ENCODE measurements at places on chromosomes 11 and 22.

DNA sequence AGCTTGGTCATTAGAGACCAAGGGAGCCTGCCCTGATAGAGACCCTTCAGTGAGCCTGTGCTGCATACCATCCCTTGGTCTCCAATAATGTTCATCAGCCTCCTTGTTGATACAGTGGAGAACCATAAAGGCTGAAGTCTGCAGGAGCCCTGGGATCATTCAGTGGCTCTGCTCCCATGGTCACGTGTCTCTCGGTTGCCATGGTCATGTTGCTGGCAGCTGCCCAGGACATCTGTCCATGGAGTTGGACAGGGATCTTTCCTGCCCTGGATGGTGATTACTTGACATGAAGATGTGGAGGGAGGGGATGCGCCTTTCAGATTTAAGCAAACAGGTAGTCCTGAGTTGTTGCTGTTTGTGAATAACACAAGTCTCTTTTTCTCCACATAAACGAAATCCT is 38.2 kb downstream of the CYB5R2 start:
- DNase-seq = no peak

DNA sequence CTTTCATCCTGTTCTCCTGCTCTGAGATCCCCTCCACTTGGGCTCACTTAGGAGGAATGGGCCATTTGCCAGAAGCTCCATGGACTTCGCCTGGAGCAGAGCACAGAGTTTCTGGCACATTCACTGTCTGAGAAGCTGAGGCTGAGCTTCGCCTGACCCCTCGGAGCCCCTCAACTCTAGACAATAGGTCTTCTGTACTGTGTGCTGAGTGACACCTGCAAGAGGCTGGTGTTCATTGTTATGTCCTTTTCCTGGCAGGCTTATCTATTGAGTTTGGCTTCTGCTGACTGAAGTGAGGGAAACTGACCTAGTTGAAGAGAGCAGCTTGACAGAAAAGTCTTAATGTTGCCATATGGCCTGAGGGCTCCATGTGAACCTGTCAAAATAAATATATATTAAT is 124.3 kb downstream of the EHF start:
- DNase-seq = no peak

DNA sequence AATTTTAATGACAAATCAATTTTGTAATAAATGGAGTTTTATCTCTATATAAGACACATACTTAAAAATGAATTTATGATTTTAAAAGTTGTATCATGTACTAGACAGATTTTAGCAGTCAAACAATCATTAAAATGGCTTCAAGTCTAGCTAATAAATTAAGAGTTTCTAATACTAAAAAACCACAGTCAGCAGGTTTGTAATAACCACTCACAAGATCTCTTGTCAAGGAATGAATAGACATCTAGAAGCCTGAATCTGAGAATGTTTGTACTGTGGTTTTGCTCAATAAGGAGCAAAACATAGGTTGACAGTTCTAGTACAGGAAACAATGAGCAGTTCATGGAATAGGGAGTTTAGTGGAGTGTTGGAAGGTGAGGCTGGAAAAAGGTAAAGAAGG is 81.2 kb downstream of the DEUP1 start:
- no peak for DNase-seq

DNA sequence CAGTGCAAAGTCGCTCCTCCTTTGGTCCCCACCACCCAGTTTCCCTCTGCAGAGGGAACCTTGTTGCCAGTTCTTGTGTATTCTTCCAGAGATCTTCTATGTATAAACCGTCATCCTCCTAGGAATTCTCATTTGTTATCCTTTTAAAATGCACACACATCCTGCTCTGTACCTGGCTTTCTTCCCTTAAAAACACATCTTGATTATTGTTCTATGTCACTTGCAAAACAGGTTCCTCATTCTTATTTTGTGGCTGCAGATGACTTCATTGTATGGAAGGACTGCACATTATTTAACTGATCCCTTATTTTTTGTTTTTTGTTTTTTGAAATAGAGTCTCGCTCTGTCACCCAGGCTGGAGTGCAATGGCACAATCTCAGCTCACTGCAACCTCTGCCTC is 26.6 kb upstream of the SYT7 start:
- no peak for DNase-seq

DNA sequence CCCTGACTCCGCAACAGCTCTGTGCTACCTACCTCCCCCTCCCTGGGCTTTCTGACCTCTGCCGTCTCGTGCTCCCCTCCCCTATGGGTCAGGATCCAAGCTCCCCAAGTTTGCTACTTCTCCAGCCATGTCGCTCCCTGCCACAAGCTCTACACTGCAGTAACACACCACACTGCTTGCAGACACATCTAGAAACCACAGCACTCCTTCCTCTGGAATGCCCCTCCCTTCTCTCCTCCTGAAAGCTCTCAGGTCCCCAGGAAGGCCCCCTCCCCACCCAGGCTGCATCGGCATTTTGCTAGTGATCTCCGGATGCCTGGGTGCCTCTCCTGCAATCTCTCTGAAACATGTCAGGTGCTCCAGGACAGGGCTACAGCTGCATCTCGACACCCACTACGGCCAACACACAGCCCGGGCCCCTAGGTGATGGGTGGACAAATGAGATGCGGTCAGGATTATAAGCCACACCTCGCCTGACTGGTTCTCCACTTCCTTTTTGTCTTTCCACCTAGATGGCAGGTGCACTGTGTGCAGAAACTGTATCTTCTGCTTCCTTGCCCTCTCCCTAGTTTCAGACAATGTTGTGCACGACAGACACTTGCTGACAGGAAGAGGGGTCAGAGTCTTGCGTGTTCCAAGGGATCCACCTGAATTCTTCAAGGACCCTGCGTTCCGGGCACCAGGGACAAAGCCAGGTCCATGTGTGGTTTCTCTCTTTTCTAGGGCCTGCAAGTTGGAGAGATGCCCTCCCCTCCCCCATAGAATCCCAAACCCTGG is 22.9 kb downstream of the RPUSD4 start:
- DNase-seq = no peak

DNA sequence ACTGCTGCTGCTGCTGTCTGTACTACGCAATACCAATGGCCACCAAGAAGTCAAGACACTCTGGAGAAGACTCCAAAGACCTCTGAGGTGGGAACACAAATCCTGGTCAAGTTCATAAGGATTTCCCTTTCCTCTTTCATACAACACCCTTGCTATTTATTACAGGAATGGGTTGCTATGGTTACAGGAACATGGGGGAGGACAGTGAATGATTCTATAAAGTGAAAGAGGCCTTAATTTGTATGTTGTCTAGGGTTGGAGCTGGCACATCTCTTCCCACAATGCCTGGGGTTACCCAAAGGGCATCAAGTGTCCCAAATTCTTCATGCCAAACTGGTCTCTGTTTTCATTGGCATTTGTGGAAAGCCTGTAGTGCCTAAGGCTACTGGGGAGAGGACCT is 11.4 kb upstream of the SEC14L3 start:
- no peak for DNase-seq

GRCh38 chr11:47854667-47855066 is 6.5 kb upstream of the NUP160 start:
- no peak for DNase-seq

DNA sequence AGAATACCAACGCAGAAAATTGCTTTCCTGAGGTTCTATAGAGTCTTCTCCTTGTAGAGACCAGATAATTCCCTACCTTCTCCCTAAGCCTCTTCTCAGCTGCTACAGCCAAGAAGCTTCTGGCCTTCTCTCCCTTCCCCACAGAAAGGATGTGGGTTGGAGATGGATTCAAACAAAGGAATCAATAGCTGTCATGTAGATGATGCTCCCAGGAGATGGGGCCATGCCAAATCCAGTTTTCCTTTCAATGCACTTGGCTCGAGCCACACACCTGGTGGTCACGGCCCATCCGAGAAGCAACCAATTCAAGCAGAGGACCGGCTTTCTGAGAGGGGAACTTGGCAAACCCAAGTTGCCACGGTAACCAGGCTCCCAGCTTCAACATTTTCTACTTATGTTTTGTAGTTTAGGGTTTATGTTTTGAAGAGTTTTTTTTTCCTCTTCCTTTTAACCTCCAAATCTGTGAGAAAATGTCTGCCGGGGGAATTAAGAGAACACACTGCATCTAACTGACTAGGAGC is 31.3 kb upstream of the OPCML start:
- no peak for DNase-seq

DNA sequence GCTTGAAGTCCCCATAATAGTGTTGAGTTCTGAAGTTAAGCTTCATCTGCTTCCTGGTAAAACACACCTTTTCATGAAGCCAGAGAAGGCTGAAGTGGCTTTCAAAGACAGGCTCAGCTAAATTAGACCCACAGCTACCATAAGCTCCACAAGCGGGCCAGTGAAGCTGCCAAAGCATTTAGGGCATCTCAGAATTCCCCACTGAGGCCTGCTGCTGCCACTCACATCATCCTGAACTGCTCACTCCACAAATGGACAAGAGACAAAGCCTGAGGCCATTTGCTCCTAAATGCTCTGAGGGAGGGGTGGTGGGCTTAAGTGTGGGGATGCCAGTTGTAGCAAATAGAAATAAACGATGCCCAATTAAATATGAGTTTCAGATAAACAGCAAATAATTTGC is 14.6 kb downstream of the CCDC83 start:
- no peak for DNase-seq

GRCh38 chr11:72224564-72225410 is at the start of gene INPPL1:
Gene INPPL1 (plus strand): TSS chr11:72224767. CDS start chr11:72224985, 218 bp downstream.
- peak; percentile 53 for DNase-seq

DNA sequence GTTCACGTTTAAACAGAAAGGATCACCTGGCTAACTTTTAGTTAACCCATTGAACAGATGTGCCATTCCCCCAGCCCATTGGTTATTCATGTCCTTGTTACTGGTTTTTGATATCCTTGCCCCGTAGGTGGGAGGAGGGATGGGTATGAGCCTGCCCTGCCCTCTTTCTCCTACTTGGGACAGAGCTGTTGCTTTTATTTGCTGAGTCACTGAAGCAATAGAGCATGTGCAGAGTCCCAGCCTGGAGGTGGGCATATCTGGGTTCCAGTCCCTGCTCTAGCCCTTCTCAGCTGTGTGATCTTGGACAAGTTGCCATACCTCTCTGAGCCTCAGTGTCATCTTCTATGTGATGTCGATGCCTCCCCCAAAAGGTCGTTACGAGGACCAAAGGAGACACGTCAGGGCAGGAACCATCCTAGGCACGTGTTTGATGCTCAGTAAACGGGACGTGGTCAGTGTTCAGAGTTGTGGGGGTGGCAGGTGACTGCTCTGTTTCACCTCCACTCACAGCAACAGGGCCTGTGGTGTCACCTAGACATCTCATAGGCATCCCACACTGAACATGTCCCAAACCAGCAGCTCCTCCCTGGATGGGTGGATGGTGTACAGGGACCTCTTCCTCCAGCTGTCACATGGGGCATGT is 61.0 kb downstream of the BMAL1 start:
- DNase-seq = peak; percentile 33

DNA sequence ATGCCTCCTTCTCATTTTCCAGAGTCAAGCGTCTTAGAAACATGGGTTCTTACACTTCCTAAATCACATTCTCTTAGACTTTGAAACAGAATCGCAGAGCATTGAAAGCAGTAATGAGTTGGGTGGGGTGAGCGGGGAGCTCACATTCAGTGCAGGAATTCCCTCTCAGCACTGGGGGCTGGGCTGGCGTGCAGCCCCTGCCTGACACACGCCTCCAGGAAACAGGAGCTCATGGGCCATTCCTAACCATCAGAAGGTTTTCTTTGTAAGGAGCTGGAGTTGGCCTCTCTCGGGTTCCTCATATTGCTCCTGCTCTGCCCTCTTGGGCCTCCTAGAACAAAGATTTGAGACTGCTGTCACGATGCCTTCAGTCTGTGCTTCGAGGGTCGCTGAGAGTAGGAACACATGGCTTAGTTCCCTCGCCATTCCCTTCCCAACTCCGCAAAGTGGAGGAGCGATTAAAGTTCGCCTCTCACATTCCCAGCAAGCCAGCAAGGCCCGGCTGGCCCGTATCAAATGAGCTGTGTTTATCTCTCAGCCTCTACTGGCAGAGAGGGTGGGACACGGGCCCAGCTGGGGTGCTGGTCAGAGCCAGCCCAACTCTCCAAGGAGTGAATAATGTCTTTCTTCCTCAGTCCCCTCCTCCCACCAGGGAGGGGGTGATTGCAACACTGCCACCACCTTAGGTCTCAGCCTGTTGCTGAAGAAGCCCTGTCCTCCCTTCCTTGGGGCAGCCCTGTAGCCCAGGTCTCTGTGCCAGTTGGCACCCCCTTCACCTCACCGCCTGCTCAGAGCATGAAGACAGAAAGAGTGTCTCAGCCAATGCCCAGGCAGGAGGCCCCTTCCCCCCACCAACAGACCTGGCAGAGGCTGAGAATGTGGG is 10.4 kb downstream of the CHRDL2 start:
- no peak for DNase-seq

DNA sequence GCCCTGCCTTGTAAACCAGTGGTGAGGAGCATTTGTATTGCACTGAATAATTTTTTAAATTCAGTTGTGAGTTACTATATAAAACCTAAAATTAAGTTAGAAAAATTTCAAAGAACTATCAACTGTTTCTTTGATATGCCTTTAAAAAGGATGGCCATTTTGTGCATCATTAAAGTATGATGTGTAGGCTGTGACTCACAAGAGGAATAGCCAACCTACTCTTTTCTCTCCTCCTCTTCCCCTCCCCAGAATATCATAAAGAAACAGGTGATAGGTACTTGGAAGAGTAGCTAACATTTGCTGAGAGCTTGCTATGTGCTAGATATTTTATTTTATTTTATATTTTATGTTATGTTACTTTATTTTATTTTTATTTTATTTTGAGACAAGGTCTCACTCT is 10.6 kb upstream of the PIK3C2A start:
- DNase-seq = no peak

- no peak for DNase-seq
These were observed 235.0 kb downstream of the MIAT start for GRCh38 chr22:26892166-26893041.

DNA sequence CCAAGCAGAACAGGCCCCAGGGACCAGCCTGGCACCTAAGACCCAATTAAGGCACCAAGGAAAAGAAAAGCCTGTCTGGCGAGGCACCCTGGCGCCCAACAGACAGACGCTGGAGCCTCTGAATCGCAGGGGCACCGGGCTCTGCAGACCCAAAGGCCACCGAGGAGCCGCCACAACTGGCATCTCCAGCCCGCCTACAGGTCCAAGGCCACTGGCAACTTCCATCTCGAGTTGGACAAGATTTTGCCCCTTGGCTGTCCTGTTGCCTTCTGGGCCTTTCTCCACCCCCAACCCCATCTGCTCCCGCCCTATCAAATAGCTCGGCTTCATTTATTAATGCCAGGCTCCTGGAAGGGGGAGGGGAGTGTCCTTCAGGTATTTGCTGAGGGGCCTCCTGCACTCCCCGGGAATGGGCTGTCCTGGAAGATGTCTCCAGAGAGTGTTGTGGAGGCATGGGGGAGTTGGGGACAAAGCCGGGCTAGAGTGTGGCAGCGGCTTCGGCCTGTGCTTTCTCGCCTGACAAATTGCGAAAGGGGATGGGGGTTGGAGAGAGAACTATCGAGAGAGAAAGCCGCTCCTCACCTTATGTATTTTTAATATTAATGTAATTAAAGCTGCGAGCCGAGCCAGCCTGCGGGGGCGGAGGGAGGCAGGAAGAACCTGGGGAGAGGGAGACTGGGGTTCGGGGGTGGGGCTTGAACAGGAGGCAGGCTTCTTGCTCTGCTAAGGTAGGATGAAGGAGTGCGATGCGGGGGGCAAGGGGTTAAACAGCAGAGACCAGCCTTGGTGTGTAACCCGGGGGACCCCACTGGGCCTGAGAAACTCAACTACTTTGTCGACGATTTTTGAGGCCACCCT is 2.0 kb downstream of the DSCAML1 start:
- no peak for DNase-seq
